ENCODE measurements at places on chromosomes 11 and 22. TPM values are rescaled to one million over a fixed set of nuclear protein-coding genes. Genes with fewer than 3 reads are reported as not detected.

DNA sequence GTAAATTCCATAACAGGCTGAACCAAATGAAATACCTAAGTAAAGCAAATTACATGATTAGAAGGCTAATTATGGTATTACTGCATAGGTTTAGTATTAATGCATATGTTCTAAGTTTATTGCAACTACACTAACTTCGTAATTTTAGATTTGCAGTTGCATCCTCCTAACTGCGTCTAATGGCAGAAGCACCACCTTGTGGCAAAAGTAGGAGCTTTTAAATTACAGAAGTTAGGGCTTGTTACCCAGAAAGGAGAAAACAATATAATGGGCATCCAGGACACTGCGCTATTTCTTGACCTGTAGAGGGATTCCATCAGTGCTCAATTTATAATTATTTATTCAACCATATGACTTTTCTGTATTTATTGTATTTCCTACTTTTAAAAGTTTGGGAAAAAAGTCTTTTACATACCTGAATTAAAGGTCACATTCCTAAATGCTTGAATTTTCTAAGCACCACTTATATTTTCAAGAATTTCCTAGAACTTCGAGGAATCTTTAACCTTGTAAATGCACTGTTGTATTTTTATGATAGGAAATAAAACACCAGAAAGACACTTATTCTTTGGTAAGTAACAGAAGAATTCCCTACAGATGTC, 16.3 kb upstream of the GPR83 start:
- no peak for DNase-seq

DNA sequence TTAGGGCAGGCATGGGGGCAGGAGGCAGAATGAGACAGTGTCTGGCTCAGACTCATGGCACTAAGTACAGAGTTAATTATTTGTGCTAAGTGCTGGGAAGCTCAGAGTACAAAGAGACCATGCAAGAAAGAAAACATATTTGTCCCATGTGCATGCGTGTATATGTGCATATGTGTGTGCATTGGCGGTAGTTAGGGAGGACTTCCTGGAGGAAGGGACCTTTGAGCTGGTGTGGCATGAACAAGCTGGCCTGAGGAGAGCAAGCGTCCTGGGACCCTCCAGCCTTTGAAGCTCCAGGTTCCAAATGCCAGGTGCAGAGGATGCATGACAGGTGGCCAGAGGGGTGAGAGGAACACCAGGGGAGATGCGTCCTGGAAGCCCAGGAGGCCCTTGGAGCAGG, 6.1 kb downstream of the FBLN1 start:
- no peak for DNase-seq

DNA sequence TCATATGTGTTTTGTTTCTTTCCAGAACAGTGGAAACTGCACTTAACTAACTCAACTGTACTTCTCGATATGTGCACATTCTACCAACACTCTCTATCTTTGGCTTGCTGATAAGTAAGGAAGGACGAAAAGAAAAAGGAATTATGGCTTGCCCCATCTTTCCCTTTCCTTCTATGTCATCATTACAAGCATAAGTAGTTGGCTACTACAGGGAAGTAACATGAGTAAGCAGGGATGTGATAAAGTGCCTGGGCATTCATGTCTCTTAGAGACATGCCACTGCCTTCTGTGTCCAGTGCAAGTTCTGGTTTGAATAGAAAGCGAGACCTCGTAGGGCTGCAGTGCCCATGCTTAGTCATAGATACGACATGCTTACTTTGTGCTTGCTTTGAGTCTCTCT, 342.5 kb downstream of the ETS1 start:
- no peak for DNase-seq

GRCh38 chr22:42909363-42910058, 52.4 kb upstream of the ARFGAP3 start:
- no peak for DNase-seq

DNA sequence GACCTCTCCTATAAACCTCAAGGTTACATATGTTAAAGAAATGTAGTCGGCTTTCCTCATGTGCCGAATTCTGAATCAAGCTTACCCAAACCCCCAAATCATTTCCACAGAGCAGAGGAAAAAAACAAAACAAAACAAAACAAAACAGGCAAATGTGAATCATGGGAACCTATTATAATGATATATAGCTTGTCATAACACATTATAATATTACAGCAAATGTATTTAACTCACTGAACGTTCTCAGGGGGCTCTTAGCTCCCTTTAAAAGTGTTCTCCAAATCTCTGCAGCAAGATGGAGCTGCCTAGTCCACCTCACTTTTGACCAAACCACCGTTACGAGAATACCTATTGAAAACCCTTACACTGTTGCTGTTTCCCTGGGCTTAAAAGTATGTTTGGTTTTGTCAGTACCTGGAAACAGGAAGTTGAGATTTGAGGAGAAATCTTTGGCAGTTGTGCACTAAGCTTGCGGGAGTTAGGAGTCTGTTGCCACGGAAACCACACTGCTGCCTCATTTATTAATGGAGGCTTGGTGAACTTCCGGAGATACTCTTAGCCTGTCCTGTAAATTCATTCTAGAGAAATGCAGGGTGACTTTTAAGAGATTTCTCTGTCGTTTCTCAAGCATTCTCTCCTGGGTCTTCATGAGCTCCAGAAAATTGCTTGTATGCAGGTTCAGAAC, 167.0 kb upstream of the RASSF10 start:
- no peak for DNase-seq

DNA sequence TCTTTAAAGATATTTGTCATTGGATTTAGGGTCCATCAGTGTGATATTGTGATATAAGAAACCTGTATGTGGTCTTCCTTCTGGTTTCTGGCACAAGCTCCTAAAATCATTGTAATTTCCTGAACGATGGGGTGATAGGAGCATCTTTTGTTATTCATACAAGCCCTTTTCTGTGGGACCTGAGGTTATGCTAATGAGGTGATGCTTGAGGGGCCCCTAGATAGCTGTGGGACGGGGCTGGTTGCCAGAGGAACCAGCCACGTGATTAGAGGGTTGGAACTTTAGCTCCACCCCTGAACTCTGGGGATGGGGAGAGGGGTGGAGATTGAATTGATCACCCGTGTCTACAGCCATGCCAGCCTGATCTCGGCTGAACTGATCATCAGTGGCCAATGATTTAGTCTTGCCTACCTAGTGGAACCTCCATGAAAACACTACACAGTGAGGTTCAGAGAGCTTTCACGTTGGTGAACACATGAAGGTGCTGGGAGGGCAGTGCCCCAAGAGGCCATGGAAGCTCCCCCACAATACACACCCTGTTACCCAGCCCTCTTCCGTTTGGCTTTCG, 62.8 kb downstream of the BCR start:
- DNase-seq, result peak; percentile 51

DNA sequence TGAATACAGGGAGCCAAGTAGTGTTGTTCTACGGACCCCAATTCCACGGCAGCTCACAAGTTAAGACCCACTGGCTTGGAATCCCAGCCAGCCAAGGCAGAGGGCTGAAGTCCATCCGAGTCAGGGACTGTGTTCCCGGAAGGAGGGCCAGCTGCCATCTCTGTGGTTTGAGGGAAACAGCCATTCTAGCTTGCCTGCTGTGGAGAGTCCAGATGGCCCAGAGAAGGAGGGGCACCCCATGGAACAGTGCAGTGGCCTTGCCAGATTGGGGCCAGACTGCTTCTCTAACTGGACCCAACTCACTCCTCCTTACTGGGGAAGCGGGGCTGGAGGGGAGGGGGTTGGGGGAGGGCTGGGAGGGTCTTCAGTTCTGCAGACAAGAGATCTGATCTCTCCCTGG, 156.4 kb downstream of the FAM181B start:
- no peak for DNase-seq

- no peak for DNase-seq
These were observed 21.6 kb downstream of the PARVG start for GRCh38 chr22:44202261-44202789.

GRCh38 chr11:828506-829175, 922 bp downstream of the CRACR2B start:
- DNase-seq, result no peak

GRCh38 chr22:45053571-45053970, 43.8 kb upstream of the PHF21B start:
- no peak for DNase-seq

- no peak for DNase-seq
These were observed 13.4 kb upstream of the CAPN5 start for GRCh38 chr11:77053217-77054015.

- no peak for DNase-seq
These were observed 40.4 kb downstream of the ETS1 start for GRCh38 chr11:128546916-128547315.

- peak; percentile 57 for DNase-seq
These were observed 20.1 kb downstream of the ADA2 start for GRCh38 chr22:17199003-17199731.

- no peak for DNase-seq
These were observed 33.9 kb upstream of the MN1 start for GRCh38 chr22:27835446-27835845.

- DNase-seq, result no peak
These were observed 187.0 kb downstream of the DSCAML1 start for GRCh38 chr11:117610045-117610444.

GRCh38 chr11:104654181-104654813, 244.0 kb downstream of the CASP12 start:
- DNase-seq, result no peak

- DNase-seq, result no peak
These were observed 1376.4 kb downstream of the TBC1D22A start for GRCh38 chr22:48138855-48139254.

GRCh38 chr11:113113801-113114704, 152.8 kb downstream of the NCAM1 start:
- peak; percentile 28 for DNase-seq

DNA sequence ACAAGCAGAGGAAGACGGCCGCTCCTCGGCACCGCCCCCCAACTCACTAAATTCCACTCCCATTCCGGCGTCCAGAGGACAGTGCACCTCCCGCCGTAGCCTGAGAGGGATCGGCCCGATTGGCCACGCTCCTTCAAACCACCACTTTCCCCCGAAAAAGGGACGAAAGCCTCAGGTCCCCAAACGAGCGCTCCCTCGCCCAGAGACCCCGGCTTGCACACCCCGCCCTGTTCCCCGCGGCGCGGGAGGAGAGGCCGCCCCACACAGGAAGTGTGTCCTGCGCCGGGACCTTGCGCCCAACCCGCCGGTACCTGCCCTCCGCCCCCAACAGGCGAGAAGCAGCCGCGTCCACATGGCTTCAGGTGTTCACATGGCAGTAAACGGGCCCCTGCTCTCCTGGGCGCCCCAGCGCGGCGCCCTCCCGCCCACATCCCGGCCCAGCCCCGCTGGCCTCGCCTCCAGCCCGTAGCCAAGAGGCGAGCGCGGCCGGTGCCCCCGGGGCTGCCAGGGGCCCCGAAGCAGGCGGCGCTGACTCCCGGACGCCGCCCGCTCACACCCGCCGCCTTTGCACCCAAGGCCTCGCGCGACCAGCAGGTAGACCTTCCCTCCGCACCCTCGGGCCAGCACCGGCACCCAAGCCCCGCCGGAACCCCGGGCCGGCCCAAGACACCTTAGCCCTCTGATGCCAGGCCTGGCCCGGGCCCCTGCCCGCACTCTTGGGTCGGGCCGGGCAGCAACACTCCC, 849 bp downstream of the TCF20 start:
- peak; percentile 40 for DNase-seq

DNA sequence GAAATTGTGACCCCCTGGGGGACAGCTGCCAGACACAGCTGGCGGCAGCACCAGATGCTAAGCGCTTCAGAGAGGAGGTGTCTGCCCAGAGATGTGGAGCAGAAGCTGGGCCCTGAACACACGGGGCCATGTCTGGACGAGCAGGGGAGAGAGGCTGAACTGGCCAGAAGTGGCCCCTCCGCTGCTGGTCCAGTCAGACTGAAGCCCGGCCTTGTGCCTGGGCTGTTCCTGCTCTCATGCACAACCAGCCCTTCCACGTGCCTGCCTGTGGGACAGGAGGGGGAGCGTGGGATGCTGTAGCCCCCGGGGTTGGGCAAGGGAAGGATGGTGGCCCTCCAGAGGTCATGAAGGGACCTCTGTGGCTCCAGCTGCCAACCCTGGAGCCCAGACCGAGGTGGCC, 1.8 kb downstream of the ADM2 start:
- no peak for DNase-seq

Gene LYVE1
- 0.14 TPM for total RNA-seq

DNA sequence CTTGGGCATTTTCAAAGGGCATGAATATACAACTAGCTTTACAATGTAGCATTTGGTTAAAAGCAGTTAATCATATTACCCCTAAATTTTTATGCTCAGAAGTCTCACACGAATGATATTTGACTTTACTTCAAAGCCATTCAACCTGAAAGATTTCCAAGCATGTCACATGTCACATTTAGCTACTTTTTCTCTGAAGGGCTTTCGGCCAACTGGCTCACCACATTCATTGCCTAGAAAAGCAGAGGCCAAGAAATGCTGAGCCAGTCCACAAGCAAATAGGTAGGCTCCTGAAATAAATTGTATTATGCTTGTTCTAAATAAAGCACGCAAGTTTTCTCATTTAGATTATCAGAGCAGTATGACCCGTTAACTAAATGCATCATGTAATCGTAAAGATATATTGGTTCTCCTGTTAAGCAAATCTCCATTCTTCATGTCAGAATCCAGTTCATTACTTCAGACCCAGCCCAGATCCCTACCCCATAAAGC, 30.6 kb downstream of the PAX6 start:
- DNase-seq, result no peak
